Activated naive CD8-positive, alpha-beta T cell treated with anti-CD3 and anti-CD28 coated beads, Interleukin-2, amount 50 U/mL, for 16 hours (primary cell): ENCODE measurements at places on chromosomes 7 and 10.

- DNase-seq, result no peak
Observed at GRCh38 chr7:15291699-15292098, 270.1 kb downstream of the AGMO start.

DNA sequence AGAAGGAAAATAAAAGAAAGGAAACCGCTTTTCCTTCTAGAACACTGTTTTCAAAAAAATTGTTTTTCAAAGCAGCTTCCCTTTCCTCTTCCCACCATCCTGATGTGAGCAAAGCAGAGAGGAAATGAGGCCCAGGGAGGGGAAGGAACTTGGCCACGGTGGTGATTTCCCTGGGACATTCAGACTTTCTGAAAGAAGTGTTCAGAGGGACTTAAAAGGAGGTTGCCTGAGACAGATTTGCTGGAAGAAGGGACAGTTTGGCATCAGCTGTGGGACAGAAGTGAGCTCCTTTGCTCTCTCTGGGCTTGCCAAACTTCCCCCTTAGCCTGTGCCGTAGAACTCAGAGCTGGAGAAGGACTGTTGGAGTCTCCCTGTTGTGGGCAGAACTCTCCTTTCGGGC, 30.3 kb downstream of the ADCYAP1R1 start:
- no peak for DNase-seq

GRCh38 chr10:118447478-118448270, 105.5 kb upstream of the FAM204A start:
- no peak for DNase-seq

- no peak for DNase-seq
Observed at GRCh38 chr10:5882961-5883360, 6.7 kb downstream of the ANKRD16 start.

GRCh38 chr7:142313528-142313927, 55.7 kb upstream of the PRSS58 start:
- DNase-seq, result no peak

DNA sequence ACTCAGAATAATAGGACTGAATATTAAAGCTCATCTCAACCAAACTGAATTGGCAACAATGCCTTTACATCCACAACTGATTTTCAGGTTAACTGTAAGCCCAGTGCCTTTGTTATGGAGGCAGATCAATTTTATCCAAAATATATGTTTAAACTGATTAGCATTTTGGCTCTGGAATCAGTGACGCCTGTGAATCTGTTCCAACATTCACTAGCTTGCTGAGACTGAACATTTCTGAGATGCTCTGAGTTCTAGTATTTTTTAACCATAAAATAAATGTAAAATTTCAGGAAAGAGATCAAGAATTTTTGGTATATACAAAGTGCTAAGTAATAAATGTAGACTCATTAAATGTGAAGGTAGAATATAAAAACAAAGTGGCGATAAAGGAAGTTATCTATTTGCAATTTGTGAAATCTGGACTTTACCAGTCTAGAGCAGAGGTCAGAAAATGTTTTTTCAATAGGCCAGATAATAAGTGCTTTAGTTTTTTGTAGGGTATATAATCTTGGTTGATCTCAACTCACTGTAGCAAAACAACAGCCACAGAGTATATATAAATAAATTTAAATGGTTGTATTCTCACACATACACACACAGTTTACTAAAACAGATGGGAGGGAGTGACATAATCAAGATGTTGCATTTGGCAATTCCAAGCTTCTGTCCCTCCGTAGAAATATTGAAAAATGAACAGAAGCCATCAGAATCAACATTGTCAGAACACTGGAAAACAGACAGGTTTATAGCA, 560.3 kb downstream of the ZWINT start:
- no peak for DNase-seq

GRCh38 chr10:73653701-73654100, 2.1 kb downstream of the SYNPO2L start:
- DNase-seq, result no peak

DNA sequence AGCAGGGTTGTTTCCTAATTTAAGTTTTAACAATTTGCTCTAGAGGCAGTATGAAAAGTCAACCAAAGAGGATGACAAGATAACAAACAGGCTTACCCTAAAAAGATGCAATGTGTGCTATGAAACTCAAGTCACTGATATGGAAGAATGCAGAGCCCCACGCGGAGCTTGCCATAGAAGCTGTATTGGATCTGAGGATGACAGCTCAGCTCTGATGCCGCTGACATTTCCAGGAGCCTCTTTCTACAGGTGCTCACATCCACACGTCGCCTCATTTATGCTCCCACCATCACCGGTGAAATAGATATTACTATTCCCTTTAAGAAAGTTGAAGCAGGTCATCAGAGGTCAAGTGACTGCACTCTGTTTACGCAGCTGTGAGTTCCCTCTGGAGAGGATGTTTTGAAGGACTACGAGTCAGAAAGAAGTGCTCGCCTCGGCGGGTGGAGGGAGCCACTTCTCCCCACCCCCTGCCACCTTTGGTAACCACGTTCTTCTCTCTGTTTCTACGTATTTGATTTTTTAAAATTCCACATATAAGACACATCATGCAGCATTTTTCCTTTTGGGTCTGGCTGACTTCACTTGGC, 275.4 kb downstream of the GLRX3 start:
- DNase-seq, result no peak

GRCh38 chr10:73743327-73743904, 756 bp upstream of the SEC24C start:
- no peak for DNase-seq

DNA sequence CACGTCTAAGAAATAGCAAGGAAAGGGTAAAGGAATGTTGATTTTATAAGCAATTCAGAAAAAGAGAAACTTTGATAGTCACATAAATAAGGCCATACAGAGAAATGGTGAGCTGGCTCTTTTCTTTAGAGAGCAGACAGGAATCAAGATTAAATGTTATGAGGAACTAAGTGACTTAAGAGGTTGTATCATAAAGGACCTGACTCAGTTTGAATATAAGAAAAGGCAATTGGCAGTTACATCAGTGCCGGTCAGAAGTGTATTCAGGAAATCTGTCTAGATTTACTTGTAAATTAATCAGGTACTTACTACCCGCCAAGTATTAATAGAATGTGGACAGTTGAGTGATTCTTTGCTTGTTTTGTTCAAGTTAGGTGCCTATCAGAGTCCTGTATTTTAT, 2.1 kb downstream of the MRPL32 start:
- no peak for DNase-seq

DNA sequence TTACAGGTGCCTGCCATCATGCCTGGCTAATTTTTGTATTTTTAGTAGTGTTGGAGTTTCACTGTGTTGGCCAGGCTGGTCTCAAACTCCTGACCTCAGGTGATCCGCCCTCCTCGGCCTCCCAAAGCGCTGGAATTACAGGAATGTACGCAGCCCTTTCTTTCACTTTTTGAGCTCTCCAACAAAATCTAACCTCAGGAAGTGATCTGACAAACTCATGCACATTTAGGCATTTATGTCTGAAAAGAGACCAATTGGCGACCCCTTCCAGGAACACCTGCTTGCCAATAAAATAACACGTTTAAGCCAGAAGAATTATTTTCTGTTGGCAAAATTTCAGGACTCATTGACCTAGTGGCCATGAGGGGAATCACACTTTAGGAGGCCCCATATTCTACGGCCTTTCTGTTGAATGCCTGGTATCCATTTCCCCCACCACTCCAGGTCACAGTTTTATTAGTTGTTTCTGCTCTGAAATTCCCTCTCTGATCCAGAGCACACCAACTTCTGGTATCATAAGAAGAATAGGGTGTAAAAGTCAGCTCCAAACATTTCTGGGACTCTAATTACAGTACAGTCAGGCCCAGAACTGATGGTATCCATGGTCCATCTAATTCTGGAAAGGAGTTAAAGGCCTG, 65.8 kb upstream of the FRMD4A start:
- DNase-seq, result no peak

- DNase-seq, result no peak
Observed at GRCh38 chr10:10007957-10008356, 1009.7 kb upstream of the CELF2 start.

DNA sequence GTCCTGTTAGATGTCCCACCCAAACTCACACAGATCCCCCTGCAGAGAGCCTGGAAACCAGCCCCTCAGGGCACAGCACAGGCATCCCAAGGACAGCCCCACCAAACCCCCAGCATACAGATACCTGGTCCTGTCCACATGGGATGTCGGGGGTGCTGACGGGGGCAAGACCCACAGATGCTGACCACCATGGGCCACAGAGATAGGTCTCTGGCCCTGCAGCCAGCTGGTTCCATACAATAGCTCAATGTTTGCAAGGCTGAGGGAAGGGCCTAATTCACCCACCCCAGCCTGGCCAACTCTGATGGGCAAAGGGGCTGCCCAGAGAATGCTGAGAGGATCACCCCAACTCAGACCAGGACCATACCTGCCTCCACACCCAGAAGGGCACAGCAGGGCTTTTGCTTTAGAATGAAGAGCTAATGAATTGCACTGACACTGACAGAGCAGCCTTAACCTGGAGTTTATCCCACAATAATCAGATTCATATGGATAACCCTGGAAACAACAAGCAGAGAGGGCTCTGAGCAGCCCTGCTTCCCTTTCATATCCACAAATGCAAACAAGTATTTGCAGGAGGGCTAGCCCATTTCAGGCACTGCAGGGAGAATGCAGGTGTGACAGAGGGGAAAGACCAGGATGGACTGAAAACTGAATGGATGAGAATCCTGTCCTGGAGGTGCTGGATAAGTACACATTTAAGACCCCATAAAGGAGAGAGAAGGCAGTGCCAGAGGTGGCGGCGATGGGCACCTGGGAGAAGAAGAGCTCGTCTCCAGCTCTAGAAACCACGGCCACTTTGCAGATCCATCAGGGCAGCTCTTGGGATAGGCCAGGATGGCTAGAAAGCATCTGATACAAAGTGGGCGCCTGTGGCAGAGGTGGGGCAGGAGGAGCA, 126.7 kb downstream of the TNS3 start:
- no peak for DNase-seq

DNA sequence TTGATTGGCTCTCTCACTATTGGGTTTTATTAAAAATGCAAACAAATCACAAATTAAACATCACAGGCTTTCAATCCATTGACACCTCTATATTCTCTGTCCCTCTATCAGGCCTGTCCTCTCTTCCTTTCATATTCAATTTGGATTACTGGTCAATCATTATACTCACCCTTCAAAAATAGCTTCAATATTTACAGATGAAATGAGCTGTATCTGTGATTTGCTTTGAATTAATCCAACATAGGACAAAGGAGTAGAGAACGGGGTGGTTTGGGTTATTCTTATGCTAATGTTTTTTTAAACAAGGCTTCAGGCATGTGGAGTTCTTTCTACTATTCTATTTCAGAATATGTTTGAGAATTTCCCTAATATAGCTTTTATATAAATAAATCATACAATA, 2.3 kb downstream of the TAS2R39 start:
- DNase-seq, result no peak

GRCh38 chr7:151251328-151251688, 2.8 kb upstream of the SMARCD3 start:
- DNase-seq, result peak; percentile 14

DNA sequence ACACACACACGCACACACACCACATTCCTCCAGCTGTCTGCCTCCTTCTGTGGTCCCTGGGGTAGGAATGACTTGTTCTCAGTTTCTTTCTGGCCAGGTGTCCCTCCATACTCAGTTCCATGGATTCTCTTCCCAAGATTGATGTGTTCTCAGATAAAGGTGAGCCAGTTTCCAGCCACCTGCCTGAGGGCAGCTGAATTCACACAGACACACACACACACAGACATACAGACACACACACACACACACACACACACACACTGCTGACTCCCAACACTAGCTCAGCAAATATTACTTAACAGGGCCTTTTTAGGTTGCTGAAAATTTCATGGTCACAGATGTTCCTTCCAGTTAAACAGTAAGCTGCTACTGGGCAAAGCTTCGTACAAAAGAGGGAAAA, 45.4 kb upstream of the GDF10 start:
- no peak for DNase-seq

DNA sequence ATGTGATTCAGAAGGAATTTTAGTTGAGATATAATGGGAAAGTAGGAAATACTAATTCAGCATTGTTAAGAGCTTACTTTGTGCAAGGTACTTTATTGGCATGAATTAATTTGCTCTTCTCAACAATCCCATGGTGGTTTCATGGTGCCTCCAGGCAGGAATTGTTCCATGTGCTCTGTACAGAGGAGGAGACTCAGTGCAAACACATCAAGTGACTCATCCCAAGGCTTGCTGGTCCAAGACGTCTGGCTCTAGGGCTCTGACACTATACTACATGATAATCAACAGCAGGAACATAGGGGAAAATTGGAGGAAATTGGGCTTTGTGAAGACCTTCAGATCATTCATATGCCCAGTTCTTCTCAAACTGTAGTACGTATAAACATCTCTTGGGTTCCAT, 66.5 kb upstream of the PRKG1 start:
- DNase-seq, result no peak

GRCh38 chr7:140229101-140229525, 52.3 kb upstream of the KDM7A start:
- no peak for DNase-seq

DNA sequence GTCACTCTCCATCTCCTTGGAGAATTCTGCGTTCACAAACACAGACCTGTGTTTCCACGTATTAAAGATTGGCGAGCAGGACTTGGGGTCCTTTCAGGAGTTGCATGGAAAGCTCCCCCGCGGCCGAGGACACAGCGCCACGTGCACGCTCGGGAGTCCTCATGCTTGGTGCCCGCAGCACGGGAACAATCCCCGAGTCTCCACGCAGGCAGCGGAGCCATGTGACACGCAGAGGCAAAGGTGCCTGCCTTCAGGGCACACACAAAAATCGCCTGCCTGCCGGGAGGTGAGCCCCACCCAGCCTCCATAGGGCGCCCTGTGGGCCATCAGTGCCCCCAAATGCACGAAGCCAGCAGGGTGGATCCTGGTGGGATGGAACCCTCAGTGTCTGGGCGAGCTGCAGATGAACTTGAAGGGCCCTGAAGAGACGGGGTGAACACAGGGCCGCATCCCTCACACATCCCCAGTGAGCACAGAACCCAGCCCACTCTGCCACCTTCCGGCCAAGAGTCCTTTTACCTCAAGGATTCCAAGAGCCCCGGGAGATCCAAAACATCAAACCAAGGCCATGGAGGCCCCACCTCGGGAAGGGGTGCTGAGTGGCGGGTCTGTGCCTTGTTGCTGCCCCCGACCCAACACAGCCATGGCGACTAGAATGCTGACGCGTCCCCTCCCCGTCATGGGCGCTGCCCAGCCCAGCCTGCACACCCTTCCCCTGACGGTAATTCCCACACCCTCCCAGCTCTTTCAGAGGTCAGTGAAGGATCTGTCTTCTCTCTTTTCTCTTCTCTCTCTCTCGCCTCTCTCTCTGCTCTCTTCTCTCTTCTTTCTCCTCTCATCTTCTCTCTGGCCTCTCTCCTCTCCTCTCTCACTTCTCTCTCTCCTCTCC, 55.9 kb downstream of the CFAP46 start:
- no peak for DNase-seq

- DNase-seq, result no peak
Observed at GRCh38 chr7:131829947-131830558, 273.6 kb upstream of the PODXL start.
